ENCODE measurements at places on chromosomes 4 and X.

DNA sequence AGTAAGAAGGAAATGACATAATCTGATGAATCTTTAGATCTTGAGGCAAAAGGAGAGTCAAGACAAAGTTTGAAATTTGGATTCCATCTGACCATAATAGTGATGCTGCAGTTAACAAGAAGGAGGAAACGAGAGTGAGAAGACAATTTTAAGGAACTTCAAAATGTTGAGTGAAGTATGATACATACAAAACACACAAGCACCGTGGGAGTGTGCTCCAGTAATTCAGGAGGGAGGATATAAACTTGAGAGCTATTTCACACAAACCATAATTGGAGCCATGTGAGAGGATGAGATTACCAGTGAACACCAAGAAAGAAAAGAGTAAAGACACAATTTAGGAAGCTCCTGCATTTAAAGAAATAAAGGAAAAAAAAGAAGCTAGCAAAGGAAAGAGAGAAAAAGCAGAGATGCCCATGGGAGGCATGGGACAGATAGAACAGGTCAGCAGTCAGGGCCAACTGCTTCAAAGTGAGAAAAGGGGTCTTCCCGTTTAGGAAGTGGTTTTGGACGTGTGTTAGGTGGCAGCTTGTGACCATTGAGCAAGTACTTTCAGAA, 150.7 kb upstream of the SLC7A11 start:
- DNase-seq: no peak

DNA sequence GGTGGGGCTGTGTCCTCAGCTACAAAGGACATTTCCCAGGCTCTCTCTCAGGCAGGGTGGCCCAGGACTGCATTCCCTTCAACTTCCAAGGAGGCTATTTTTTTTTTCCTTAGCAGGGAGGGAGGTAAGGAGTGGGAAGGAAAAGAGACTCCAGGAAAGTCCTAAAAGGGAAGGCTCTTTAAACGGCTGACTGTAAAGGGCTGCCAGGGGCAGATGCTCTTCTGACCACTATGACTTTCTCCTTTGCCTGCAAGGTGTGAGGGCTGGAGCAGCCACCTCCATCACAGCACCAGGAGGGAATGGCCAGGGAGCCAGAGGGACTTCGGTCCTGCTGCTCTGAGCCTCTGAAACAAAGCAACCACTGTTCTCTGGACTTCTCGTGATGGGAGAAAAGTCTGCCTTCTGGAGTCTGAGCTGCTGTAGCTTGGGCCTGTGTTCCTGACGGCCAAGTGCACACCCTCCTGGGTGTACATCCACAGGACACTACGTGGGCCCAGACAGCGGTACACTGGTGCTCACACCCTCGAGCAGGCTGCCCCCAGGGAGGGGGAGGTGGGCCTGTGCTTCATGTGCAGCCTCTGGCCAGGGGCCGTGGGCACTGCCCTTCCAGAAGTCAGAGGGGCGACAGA, 17.9 kb downstream of the NAT8L start:
- peak; percentile 55 for DNase-seq

DNA sequence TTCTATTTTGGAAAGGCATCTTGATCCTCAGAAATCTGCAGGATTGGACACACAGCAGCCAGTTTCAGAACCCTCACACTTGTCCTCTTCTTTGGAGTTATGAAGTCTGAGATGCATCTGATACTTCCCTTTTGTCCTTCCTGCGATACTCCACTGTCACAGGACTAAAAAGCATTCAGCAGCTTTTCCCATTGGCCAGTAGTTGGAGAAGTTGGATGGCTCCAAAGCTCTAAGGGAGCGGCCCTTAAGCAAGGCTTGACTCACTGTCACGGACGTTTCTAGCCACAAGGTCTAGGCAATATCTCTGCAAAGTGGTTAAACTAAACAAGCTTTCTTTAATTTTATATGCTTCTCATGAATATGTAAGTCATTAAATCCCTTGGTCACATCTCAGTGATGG, 417.0 kb downstream of the AFF2 start:
- no peak for DNase-seq

DNA sequence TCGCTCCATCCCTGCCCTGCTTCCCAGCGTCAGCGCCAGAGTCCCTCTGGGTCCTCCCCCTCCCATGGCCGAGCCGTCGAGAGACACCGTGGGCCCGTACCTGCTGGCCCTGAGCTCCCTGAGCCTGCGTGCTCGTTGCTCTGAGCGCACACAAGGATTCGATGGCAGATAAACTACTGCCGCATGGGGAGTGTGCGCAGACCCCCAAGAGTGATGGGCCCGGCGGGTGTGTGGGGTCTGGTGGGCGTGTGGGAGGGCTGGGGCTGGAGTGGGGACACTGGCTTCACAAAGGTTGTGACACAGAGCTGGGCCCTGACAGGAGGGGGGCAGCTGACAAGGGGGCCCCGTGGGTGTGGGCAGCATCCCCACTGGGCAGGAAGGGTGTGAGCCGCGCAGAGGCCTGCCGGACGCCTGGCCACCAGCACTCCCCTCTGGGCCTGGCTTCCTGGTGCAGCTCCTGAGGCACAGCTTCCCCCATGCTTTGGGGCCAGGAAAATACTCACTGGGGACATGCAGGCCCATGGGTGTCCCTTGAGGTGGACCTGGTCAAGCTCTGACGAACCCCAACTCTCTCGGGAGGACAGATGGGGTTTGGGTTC, 4.8 kb upstream of the RGS12 start:
- peak; percentile 59 for DNase-seq

DNA sequence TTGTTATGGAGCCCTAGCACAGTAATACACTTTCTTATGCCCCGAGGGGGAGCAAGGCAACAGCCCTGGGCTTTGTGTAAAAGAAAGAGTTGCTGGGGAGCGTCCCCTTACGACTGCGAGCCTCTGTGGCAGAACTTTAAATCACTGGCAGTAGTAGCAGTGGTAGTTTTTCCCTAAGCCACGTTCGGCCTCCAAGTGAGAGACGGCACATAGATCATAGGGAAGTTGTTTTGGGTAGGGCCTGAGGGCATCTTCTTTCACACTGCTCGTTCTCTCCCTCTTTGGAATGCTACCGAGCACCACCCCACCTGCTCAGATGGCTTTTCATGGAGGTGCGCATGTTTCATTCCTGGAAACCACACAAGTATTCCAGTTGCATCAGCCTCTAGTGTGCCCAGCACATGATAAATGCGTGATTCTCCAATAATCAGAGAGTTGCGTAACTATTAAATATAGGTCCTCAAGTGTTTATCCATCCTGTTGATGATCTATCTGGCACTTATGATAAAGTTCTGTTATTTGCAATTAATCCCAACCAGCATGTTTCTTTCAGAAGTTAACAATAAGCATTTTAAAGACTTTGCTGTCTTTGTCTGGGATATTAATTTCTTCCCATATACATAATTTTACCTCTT, 7.0 kb upstream of the SYNPO2 start:
- DNase-seq: no peak

- DNase-seq: no peak
These were observed 730.1 kb downstream of the CCSER1 start for GRCh38 chr4:90857081-90857820.

- DNase-seq: peak; percentile 66
These were observed 10.8 kb downstream of the PSAPL1 start for GRCh38 chr4:7423801-7424552.

DNA sequence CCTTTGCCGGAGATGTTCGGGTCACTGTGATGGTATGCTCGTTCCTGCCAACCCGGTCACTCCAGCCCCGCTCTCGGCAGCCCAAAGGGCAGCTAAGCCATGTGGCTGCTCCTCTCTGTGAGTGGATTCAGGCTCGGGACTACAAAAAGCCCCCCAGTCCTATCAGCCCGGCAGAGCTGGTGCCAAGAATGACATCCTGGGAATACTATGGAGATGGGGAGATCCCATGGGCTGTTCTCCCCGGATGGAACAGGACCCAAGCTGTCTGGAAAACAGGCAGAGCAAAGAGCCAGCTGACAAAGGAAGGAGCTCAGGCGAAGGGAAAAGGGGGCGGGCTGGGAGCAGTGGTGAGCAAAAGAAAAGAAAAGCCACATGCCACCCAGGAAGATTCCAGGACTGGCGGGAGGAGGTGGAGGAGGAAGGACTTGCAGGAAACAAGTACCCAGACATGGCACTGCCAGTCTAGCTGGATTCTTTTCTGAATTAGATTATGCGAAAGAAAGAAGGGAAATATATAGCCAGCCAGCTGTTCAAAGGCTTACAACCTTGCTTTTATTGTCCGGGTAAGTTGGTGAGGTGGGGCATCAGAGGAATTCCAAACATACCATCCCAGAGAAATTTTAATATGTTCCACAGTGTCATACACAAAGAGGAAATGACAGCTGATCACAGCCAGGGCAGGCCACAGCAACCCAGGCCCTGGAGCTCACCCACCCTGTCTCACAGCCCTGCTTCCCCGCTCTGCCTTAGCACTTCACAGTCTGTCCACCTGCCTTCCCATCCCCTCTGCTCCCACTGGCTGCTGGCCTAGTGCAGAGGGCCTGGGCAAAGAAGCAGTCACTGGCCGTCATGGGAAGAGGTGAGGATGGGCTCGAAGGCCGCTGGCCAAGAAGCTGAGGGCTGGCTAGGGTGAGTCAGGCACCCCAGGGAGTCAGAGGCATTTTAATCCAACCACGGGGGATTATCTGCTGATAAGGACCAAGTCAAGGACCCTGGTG, 3.4 kb downstream of the NDP start:
- no peak for DNase-seq

DNA sequence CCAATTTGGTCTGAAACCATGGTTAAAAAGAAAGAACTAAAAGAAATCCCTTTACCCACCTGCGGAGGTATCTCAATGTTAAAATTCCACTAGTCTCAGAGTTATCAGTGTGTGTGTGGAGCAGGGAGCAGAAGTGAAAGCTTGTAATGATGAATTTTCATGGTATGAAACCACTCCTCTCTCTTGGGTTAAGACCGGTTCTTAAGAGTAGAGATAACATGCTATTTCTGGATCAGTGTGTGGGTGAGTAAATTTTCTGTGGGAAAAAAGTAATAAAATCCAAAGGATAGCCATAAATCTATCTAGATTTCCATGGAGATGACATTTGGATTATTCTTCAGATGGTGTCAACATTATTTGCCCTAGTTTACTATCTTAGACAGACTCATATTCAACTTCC, 3.2 kb downstream of the FGF13 start:
- DNase-seq: no peak

DNA sequence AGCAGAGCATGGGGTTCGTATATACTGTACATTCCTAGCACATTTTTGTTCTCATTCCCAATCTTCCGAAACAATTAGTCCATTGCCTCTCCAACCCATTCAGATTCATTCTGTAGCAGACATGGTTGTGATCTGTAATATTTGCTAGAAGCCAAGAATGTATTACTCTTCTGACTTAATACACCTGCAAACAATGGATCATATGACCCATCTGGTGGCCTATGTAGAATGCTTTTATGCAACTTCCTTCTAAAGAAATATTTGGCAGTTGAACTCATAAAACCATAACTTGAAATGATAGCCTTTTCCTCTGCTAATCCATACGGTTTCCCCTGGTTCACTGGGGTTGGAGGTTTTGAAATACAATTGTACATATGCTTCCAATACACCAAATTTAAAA, 32.8 kb upstream of the SGMS2 start:
- DNase-seq: no peak

DNA sequence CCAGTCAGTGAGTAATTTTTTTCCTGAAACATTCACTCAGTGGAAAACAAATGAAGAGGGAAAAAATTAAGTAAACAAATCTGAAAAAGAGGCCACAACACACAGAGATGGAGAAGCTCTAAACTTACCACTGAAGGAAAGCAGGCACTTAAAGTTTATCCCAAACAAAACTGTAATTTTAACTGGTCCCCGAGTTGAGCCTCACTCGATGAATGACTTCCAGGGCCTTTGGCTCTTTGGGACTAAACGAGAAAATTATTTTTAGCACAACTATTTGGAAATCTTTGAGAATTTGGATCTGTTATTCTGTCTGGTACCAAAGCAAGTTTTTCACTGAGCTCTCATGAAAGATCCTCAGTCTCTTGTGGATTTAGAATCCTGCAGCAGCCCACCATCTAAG, at the start of gene C1QTNF7:
Gene C1QTNF7 (plus strand): TSS at position 333 of the 400 bp plus-strand sequence. CDS start 7,711 bp downstream, outside the sequence.
- no peak for DNase-seq

GRCh38 chr4:121216461-121216860, 52.3 kb upstream of the TNIP3 start:
- DNase-seq: no peak

DNA sequence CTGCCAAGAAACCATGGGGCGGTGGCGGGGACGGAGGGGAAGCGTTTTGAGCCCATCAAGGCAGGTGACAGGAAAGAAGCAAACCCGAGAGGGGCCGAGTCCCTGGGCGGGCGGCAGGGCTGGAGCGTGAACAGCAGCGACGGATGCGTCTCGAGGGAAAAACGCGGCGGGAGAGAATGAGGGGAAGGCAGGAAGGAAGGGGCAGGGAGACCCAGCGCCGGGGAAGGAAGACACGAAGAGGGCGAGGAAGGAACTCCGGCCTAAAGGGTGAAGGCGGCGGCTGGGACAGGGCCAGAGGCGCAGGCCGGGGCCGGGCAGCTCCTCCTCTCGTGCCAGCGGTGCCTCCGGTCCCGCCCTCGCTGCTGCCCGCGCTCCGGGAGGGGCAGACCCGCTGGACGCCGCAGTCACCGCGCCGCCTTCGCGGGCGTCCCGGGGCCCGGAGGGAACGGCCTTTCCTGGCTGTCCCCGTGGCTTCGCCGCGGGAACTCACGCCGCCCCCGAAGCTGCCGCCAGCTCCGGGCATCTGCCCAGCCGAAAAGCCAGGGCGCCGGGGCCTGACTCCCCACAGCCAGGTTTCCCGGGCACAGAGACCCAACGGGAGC, 751 bp upstream of the RGS12 start:
- DNase-seq: no peak

DNA sequence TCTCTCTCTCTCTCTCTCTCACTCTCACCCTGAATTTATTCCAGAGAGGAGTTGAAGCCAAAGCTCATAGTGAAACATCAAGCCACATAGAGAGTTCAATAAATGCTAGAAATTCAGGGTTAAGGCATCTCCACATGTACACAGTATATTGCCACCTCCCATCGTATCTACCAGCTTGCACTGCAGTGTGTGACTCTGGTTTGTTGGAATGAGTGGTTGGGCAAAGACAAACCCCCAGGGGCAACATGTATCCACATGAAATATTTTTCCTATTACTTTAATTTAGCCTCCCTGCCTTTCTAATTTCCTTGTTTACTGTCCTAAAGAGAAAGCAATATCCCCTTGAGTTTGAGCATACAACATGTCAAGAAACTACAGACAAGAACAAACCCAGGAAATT, 247.3 kb downstream of the SPATA18 start:
- DNase-seq: no peak

DNA sequence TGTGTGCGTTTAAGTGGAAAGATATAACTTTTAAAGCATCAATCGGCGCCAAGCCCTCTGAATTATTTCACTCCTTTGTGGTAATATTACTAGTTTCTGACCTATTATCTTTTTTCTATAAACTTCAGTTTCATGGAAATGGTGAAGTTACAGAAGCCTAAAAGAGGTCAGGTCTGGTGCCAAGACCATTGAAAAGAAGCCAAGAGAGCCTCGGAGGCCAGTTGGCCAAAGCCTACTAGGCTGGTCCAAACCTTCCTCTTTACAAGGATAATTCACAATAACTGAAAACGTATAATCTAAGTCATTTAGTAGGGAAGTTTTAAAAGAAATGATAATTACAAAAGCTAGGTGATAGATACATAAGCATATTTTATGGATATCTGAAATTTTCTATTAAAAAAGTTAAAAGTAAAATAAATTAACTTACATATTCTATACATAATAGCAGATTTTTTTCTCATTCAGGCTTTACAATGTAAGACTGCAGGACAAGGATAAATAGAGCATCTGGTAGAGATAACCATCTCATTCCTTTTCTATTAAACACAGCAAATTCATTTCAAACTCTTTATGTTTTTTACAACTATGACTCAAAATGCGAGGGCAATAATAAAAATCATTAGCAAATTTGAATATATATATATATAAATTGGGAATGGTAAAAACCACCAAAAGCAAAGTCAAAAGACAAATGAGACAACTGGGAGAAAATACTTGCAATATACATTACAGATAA, 49.2 kb downstream of the WDFY3 start:
- no peak for DNase-seq

All from left forelimb (tissue), 1 donor.